HT-29 (cell line): ENCODE measurements at places on chromosomes 13 and 19.

DNA sequence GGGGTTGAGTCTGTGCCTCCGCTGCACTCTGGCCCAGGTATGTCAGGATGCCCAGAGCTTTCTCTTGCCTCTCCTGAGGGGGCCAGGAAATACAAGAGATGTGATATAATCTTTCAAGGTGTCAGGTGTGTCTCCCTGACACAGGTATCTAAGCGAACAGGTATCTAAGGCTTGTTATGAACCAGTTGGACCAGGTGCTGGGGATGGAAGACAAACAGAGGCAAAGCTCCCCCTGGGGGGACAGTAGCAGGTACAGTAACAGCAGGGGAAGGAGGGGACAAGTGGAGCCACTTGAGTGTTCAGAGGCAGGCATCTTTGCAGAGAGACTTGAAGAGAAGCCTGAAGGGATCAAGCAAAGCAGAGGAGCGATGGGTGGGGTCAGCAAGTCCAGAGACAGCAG, 2.6 kb downstream of the LENG1 start:
- no peak for DNase-seq

DNA sequence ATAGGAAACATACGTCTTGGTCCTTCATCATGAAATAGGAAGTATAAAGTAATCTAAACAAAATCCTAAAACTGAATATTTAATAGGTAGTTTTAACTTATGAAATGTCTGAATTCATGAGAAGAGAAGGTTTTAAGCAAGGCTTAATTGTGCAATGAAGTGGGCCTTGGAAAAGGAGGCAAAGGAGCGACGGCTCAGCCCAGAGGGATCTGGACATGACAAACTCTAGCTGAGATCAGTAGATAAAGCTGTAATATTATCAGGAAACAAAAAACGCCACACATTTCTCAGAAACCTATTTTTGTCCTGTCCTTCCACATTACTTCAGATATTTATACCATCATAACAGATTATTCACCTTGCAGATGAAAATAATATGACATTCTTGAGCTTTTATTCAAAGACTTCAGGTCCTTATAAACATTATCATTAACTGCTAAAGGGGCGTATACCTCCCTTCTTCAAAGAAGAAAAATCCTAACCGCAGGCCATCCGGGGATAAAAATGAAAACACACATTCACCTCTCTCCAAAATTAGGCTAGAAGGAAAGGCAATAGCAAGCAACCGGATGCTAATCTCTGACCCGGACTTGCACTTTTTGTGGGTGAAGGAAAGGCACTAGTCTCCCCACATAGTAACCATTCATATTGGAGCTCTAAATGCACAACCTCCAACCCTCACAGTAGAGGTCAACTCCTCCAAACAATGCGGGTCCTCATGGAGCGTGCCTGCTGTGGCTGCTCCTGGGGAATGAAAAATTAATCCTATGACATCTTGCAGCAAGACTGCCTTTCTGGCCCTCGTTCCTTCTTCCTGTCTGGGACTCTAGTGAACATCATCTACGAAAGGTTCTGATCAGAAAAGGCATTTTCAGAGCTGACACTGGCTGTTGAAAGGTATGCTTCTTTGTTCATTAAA, 108.8 kb downstream of the TBC1D4 start:
- DNase-seq, result no peak

DNA sequence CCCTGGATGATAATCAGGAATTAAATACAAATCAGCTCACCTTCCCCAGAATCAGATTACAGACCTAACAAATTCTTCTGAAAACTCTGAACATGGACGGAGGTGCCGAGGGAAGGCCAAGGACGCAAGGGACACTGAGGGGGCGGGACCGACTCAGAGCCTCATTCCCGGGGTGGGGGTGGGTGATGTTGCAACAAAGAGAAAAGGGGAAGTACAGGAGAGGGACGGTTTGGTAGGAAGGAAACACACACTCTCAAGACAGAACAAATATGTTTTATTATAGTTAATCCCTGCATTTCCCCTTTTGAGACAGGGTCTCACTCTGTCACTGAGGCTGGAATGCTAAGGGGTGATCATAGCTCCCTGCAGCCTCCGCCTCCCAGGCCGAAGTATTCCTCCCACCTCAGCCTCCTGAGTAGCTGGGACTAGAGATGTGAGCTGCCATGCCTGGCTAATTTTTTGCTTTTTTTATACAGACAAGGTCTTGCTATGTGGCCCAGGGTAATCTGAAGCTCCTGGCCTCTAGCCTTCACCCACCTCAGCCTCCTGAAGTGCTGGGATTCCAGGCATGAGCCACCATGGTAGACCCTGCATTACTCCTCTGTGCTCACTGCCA, 786 bp upstream of the LILRA2 start:
- no peak for DNase-seq

DNA sequence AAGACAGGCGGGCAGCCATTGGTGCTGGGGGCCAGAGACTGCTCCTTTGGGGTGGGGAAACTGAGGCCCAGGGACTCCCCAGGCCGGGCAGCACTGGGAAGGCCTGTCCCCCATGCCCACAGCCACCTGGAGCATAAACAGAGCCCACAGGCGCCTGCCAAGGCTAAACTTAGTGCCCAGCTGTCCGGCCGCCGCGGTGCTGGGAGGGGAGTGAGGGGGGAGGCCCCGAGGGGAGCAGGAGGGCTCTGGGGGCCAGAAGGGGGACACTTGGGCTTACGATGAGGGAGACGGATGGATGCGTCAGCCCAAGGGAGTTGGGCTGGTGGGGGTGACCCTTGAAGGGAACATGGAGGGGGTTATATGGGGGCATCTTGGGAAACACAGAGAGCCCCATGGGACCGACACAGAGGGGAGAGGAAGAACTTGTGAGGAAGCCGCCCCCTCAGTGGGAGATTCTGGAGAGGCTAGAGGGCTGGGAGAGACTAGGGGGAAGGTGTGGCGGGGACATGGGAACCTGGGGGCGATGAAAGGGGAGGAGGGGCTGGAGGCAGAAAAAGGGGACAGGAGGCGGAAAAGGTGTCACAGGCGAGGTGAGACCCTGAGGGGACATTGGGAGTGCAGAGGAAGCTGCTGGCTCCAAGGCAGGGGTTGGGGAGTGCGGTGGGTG, 2.2 kb downstream of the CERS1 start:
- no peak for DNase-seq

GRCh38 chr13:43608400-43609137, 178.2 kb downstream of the ENOX1 start:
- DNase-seq, result no peak

GRCh38 chr13:61078976-61079770, 336.5 kb downstream of the PCDH20 start:
- no peak for DNase-seq

DNA sequence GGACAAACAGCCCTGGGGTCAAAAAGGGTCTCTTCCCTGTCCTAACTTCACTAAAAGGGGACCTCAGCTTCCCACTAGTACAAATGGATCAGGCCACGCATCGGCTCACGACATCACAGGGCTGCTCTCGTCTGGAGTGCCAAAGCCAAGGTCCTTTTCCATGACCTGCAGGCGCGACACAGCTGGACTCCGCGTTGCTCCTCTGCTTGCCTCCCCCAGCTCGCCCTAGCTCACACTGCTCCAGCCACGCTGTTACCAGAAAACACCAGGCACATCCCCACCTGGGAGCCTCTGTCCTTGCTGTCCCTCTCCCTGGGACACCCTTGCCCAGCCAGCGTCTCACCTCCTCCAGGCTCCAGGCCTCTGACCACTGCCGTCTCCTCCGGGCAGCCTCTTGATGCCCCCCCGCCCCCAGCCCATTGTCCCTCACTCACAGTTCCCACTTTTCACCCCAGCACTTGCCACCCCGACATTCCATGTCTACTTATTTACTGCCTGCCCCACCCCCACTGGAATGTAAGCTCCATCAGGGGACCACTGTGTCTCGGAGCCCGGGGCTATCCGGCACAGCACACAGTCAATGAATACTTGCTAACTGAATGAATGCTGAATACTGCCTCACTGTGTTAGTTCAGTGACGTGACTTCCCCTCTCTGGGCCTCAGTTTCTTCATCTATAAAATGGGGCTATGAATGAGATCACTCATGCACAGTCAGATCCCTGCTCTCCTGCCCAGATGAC, 20.7 kb downstream of the AKT2 start:
- no peak for DNase-seq

GRCh38 chr13:80753866-80754265, 412.9 kb upstream of the SPRY2 start:
- DNase-seq, result no peak

- no peak for DNase-seq
Measured at GRCh38 chr13:29936051-29936813, 85.8 kb upstream of the UBL3 start.

GRCh38 chr19:18168673-18169381, 4.8 kb upstream of the IFI30 start:
- no peak for DNase-seq

DNA sequence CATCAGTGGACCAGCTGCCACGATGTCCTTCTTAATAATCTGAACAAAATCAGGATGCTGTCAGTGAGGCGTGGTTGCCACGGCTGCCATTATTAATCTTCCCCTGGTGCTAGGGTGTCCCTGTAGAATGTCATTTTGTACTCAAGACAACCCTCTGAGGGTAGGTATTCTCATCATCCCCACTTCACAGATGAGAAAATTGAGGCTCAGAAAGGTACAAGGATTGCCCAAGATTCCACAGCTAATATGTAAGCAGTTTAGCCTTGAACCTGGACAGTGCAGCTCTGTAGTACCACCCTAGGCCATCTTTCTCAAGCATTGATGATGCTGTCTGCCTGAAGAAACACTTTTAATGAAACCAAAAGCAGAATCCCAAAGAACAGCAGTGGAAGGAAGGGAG, 8.1 kb downstream of the PPP2R1A start:
- DNase-seq, result no peak

DNA sequence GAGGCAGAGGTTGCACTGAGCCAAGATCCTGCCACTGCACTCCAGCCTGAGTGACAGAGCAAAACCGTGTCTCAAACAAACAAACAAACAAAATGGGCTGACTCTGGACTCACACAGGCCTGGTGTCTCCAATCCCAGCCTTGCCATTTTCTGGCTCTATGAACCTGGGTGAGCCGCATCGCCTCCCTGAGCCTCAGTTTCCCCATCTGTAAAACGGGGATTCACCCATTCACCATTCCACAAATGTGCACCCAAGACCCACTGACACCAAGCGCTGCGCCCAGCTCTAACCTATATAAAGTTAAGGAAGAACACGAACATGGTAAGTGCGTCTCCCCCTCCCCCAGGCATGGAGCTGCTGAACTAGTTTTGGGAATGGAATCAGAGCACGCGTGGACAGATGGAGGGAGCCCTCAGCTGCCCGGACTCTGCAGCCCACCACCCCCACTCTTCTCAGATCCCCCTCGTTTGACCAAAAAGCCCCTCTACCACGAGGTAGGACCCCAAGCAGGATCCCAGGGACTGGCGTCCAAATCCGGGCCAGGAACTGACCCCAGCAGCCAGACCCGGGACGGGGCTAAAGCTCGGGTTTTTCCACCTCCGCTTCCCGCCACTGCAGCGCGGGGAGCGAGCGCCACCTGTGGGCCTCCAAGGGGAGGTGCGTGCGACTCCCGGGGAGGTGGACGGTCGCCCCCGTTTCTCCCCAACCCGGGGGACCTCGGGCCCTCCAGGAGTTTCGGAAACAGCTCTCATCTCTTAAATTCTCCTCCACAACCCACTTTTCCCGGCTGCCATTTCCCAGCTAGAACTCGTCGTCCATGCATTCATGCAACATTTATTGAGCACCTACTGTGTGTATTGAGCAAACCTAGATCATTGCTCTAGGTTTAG, 33.0 kb upstream of the ADGRE5 start:
- peak; percentile 37 for DNase-seq

- peak; percentile 36 for DNase-seq
Measured at GRCh38 chr13:31846961-31847752, 107.8 kb downstream of the RXFP2 start.

- no peak for DNase-seq
Measured at GRCh38 chr13:35179494-35179893, 237.4 kb downstream of the NBEA start.

DNA sequence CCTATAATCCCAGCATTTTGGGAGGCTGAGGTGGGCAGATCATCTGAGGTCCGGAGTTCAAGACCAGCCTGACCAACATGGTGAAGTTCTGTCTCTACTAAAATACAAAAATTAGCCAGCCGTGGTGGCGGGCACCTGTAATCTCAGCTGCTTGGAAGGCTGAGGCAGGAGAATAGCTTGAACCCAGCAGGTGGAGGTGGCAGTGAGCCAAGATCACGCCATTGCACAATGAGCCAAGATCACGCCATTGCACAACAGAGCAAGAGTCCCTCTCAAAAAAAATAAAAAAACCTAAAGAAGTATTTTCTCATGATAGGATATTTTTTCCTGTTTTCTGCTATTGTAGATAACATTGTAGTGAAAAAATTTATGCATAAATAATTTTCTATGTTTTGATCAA, 13.3 kb downstream of the IFT88 start:
- no peak for DNase-seq

GRCh38 chr19:1007399-1008251, 7.4 kb downstream of the GRIN3B start:
- no peak for DNase-seq

DNA sequence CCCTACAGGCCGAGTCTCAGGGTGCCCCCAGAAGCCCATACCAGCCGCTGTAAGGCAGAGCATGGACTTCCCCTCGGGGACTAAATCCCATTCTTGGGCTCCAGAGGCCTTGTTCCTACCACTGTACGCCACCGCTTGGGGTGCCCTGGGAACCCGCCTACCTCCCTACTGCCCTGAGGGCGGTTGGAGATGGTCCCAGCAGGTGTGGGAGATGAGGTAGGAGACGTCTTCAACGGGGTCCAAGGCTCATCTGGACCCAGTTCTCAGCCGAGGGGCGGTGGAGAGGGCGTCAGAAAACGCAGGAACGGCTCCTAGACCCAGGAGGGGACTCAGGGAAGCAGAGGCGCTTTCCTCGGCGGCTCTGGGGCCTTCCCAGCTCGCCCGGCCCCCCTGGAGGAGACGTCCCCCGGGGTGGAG, 833 bp upstream of the ZIK1 start:
- no peak for DNase-seq

GRCh38 chr19:42512743-42513304, 15.5 kb downstream of the CEACAM1 start:
- DNase-seq, result no peak

DNA sequence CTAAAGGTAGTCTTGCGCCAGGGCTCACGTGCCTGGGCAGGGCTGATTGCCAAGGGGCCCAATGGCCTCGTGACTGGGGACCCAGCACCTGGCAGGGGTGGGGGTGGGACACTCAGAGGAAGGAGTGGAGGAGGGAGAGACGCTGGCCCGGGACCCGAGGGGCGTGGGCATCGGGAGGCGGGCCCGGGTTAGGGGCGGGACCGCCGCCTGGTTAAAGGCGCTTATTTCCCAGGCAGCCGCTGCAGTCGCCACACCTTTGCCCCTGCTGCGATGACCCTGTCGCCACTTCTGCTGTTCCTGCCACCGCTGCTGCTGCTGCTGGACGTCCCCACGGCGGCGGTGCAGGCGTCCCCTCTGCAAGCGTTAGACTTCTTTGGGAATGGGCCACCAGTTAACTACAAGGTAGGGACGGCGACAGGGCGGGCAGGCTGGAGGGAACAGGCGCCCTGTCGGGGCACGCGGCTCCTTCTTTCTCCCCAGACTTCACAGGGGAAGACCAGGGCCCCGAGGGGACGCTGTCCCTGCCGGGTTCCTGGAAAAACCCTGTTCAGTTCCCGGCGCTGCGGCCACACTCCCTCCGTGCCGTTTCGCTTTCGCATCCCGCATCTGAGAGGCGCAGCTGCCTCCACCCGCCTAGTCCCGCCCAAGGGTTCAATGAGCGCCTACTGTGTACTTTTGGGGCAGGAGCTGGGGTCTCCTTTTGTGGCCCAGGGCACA, at the start of gene IFI30:
Gene IFI30, plus strand, starts transcription at position 242 of the 717 bp plus-strand sequence. Its CDS starts 29 bp downstream, at position 271.
- DNase-seq, result no peak

- peak; percentile 8 for DNase-seq
Measured at GRCh38 chr13:70616847-70617246, 508.6 kb upstream of the KLHL1 start.
